ENCODE measurements at places on chromosomes 4 and X. TPM values are rescaled to one million over a fixed set of nuclear protein-coding genes. Genes with fewer than 3 reads are reported as not detected.

The MAP3K15 gene
- total RNA-seq: 1.4 TPM

The LRP2BP gene
- 5.1 TPM for total RNA-seq

The SLC16A2 gene
- 33.8 TPM for total RNA-seq

The AFAP1 gene
- total RNA-seq: 8.6 TPM

The XPNPEP2 gene
- 1.4 TPM for total RNA-seq

The PCDH19 gene
- 2.1 TPM for total RNA-seq

The WNK3 gene
- total RNA-seq: 7.2 TPM

The TLR1 gene
- total RNA-seq: 11.0 TPM

- DNase-seq: no peak
Observed at GRCh38 chr4:43776371-43776770, 672.2 kb downstream of the KCTD8 start.

DNA sequence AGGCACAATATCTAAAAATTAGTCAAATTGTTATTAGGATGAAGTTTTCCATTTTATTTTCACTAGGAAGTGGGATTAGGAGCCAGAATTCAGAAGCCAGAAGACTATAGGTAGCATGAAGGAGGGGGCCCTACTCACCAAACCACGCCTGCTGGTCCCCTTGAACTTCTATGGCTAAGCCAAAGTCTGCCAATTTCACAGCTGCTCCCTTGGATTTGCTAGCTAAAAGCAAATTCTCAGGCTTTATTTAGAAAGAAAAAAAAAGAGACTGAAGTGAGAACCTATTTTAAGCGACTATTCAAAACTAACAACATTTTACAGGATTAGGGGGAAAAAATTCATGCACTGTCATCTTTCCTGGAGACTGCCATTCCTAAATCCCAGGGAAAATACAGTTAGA is 224.3 kb downstream of the CAMK2D start:
- no peak for DNase-seq

GRCh38 chrX:39855748-39856129 is 242.0 kb downstream of the BCOR start:
- DNase-seq: no peak

DNA sequence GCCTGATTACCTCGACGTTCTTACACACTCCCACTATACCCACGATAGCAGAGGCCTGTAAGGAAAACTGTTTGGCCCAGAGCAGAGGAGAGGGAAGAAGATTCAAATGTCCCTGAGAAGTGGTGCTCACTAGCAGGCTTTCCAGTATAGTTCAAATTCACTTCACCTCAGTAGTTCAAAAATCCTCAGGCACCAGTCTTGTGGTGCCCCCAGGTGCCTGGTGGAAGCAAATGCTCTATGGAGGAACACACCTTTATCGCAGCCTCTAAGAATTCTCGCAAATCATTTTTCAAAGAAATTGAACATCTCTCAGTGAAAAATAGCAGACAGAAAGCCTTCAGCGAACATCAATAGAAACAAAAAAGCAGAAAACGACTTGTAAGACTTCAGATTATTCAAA is 12.2 kb upstream of the MTMR1 start:
- peak; percentile 25 for DNase-seq

DNA sequence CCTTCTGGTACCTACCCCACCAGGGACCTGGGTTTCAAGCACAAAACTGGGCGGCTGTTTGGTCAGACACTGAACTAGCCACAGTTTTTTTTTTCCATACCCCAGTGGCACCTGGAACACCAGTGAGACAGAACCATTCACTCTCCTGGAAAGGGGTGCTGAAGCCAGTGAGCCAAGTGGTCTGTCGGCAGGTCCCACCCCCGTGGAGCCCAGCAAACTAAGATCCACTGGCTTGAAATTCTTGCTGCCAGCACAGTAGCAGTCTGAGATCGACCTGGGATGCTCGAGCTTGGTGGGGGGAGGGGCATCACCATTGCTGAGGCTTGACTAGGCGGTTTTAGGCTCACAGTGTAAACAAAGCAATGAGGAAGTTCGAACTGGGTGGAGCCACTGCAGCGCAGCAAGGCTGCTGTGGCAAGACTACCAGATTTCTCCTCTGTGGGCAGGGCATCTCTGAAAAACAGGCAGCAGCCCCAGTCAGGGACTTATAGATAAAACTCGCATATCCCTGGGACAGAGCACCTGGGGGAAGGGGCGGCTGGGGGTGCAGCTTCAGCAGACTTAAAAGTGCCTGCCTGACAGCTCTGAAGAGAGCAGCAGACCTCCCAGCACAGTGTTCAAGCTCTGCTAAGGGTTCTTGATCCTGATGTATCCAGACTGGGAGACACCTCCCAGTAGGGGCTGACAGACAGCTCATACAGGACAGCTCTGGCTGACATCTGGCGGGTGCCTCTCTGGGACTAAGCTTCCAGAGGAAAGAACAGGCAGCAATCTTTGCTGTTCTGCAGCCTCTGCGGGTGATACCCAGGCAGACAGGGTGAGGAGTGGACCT is 223.0 kb downstream of the COX18 start:
- no peak for DNase-seq

DNA sequence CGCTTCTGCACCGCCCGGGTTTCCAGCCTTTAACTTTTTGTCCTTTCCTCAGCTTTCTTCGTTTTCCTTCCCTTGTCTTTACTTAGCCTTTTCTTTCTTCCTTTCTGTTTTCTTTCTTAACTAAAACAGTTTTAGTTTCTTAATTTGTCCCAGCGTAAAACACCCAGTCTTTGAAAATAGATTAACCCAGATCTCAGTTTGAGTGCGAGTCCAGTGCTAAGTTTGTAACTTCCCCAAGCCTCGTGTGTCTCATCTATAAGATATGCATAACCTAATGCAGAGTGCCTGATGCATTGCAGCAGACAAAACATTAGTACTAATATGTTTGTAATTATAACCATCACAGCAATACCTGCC is 460 bp upstream of the GEMIN8 start:
- DNase-seq: no peak

DNA sequence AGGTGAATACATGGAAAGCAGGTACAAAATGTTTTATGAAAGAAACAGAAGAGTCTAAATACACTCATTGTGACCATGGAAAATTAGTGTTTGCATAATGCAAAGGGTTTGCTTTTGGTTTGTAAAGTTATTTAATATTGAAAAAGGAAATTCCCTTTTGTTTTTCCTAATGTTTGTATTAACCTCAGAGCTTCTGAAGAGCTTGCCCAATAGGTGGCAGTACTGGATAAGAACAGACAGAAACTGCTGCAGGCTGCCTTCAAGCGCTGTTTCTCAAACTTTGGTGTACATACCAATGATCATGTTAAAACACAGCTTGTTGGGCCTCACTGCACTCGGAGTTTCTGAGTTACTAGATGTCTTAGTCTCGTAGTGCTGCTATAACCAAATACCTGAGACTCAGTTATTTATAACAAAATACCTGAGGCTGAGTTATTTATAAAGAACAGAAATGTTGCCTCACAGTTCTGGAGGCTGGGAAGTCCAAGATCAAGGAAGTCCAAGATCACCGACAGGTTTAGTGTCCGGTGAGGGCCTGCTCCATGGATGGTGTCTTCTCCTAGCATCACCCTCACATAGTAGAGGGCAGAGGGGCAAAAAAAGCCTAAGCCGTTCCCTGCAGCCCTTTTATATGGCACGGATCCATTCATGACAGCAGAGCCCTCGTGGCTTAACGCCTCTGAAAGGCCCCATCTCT is 54.2 kb downstream of the SUPT20HL2 start:
- DNase-seq: peak; percentile 36

DNA sequence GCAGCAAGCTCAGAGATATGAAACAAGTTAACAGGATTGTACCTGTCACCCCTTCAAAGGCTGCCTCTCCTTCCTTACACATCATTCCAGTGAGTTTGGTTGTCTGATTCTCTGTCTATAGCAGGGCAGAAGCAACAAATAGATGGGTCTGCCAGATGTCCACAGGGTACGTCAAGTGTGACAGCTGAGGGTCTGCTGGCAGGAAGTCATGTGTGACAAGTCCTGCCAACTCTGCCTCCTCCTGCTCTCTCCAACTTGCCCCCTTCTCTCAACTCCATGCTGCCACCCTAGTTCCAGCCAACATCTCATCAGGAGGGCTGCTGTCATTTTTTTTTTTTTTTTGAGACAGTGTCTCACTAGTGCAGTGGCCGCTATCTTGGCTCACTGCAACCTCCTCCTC is 109.2 kb downstream of the NSUN7 start:
- DNase-seq: no peak

- DNase-seq: peak; percentile 84
Observed at GRCh38 chr4:158170691-158171561, 1.9 kb downstream of the GASK1B start.

DNA sequence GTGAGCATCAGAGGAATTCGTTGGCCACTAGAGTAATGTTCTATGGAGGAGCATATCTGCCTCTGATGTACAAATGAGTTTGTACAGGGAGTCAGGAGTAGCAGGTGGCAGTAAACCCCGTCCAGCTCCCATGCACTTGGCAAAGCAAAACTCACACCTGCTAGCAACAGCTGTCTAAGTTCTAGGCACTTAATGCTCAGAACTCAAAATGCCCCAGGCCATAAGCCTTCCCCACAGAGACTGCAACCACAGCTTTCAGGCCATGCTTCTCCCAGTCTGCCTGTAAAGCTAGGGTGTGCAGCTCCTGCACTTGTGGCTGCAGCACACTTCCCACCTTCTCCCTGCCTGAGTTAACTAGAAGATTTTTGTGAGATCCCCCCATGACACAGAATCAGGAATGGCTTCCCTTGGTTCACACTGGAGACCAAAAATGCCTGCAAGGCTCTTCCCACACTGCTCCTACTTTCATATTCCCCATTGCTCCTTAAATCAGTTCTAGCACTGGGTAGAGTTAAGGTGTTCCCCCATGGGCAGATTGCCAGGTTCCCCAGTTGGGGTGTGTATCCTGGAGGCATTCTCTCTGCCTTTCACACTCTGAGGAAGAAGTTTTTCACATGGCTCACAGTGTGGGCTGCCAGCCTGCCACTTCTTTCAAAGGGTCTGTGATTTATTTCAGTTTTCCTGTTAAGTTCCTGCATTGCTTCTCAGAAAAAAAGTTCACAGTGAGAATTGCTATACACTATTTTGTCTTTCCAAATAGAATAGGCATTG is 189.9 kb downstream of the STPG2 start:
- no peak for DNase-seq

GRCh38 chr4:175891851-175892250 is 79.8 kb upstream of the GPM6A start:
- DNase-seq: no peak

DNA sequence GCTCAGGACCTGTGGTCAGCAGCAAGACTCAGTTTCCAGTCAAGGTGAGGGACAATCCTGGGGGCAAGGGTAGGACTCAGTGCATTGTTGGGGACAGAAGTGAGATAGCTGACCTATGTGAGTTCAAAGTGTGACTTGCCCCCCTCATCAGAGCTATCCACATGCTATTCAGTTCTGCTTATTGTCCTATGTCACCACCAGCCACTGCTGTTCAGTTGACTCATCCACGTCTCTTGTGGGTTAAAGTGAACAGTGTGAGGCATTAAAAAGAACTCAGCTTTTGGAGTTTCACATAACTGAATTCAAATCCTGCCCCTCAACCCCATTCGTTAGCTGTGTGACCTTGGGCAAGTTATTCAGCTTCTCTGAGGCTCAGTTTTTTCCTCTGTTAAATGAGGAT is 4.4 kb upstream of the APLN start:
- no peak for DNase-seq

GRCh38 chr4:156113138-156113765 is 159.6 kb upstream of the CTSO start:
- no peak for DNase-seq

GRCh38 chrX:11470250-11470974 is 177.2 kb downstream of the AMELX start:
- DNase-seq: no peak

Measured in ovary (tissue), 10 donors.